ENCODE measurements at places on chromosomes 5 and 9. TPM values are rescaled to one million over a fixed set of nuclear protein-coding genes. Genes with fewer than 3 reads are reported as not detected.

DNA sequence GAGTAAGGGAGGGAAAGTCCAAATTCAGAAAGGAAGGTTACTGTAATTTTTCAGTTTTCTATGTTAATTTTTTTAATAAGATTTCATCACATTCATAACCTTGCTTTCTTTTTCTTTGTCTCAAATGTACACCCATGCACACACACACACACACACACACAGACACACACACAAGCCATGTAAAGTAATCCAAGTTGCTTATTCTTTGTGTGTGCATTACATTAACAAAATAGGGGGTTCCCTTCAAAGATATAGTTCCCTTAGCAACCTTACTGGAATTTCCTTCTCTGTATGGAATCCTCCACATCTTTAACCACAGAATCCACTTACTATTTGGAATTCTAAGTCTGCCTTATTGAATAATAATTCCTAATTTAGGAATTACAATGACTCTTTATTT, 32.7 kb downstream of the ZNF366 start:
- peaks cover 71% of the 10 kb centered on the region for H3K4me1 ChIP-seq
- DNase-seq = no peak
- H3K4me3 ChIP-seq = no peak overlapping the region
- H3K27ac ChIP-seq = no peak overlapping the region
- no peaks in the 10 kb centered on the region for H3K27me3 ChIP-seq
- H3K36me3 ChIP-seq = no peaks in the 10 kb centered on the region

IDNK gene
- total RNA-seq = 5.1 TPM

DNA sequence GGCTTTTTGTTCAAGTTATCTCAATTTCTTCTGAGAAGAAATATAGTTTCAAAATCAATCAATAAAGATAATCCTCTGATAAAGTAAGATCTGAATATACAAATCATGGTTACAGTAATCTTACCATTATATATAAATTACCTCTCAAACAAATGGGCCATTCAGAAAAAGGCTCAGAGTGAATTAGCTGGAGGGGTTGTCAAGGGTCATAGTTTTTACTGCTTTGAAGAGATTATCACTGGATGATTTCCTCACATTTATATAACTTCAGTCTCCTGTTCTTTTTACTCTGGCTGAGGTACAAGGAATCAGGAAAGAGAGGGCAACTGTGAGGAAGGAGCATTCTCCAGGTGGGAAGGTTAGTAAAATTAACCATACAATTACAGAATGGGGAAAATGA, 148.6 kb upstream of the ELL2 start:
- peaks cover 32% of the 10 kb centered on the region for H3K4me1 ChIP-seq
- no peaks in the 10 kb centered on the region for H3K27me3 ChIP-seq
- H3K4me3 ChIP-seq = no peak overlapping the region
- peaks cover 21% of the 10 kb centered on the region for H3K36me3 ChIP-seq
- no peak overlapping the region for H3K27ac ChIP-seq

TMEM232 gene
- total RNA-seq = 1.2 TPM
